ENCODE measurements at places on chromosomes 1 and 21.

- DNase-seq, result no peak
Measured at GRCh38 chr1:206896261-206896660, 982 bp upstream of the IL24 start.

DNA sequence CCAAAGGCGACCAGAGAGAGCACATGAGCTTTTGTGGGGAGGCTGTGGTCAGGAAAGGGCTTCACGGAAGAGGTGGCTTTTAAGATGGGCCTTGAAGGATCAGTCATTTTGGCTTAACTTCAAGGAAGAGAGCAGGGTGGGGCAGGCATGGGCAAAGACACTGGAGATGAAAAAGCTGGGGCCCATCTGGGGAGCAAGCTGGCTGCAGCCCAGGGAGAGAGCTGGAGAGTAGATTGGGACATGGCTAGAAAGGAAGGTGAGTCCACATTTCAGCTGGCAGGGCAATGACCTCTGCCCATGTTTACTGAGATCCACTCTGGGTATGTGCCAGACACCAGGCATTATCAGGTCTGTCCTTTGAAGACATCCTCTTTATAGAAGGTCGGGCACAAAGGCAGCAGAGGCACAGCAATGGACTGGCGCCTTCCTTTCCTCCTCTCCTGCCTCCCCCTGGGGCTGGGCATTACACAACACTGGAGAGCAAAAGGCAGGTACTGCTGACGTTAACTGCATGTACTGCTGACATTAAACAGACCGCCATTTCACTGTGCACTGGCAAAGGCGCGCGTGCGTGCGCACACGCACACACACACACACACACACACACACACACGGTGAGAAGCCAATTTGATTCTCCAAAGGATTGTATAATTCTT is 2.2 kb upstream of the UBXN10 start:
- DNase-seq, result no peak

DNA sequence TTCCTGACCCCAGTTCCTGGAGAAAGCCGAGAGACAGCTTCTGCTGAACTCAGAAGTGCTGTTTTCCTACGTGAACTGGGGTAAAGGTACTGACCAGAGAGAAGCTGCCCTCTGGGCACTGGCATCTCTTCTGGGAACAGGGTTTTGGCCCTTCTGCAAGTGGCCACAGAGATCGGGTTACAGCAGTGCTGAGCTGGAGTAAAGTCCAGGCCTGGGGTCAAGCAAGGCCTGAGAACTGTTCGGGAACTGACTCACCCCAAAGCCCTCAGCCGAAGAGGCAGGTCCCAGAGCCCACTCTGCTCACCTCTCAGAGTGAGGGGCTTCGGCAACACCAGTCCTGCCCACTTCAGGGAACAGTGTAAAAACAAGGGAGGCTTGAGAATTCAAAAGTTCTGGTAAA is 177.2 kb upstream of the RUNX1 start:
- DNase-seq, result no peak

- no peak for DNase-seq
Measured at GRCh38 chr1:189596197-189596596, 881.5 kb downstream of the BRINP3 start.

DNA sequence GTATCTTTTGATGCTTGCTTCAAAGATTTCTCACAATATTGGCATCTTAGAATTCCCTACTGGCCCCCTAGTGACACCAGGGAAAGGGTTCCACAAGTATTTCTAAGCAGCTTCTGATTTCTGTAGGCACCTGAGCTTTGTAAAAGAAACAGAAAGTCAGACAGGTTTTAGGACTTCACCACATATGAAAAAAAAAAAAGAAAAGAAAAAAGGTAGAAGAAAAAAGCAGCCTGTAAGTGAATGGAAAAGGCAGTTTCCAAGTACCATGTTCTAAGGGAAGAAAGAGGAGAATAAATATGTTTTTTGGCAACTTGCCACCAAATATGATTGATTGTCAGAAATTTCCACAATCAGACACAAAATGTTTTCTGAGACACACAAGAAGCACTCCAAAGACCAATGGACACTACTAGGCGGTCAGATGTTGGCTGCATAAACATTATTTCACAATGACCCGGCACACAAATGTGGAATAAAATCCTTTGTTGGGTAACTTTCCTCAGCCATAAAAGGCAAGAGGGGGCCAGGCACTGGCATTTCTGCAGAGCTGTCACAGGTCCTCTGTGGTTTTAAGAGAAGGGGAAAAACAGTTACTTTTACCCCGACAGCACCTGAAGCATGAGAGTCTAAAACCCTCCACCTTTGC is 12.7 kb upstream of the CPLANE2 start:
- no peak for DNase-seq

Measured in stimulated activated CD4-positive, alpha-beta T cell treated with anti-CD3 and anti-CD28 coated beads, Interleukin-12 subunit alpha, Interleukin-12 subunit beta, amount 100 ng/mL, for 48 hours (primary cell).